GM19239 (cell line): ENCODE measurements at places on chromosomes 5 and 9.

GRCh38 chr5:34756781-34757624, 82.0 kb upstream of the TTC23L start:
- DNase-seq, result no peak

- DNase-seq, result peak; percentile 28
Observed at GRCh38 chr9:77433675-77434445, 214.3 kb downstream of the GNA14 start.

GRCh38 chr5:175335691-175336090, 108.3 kb downstream of the DRD1 start:
- no peak for DNase-seq

DNA sequence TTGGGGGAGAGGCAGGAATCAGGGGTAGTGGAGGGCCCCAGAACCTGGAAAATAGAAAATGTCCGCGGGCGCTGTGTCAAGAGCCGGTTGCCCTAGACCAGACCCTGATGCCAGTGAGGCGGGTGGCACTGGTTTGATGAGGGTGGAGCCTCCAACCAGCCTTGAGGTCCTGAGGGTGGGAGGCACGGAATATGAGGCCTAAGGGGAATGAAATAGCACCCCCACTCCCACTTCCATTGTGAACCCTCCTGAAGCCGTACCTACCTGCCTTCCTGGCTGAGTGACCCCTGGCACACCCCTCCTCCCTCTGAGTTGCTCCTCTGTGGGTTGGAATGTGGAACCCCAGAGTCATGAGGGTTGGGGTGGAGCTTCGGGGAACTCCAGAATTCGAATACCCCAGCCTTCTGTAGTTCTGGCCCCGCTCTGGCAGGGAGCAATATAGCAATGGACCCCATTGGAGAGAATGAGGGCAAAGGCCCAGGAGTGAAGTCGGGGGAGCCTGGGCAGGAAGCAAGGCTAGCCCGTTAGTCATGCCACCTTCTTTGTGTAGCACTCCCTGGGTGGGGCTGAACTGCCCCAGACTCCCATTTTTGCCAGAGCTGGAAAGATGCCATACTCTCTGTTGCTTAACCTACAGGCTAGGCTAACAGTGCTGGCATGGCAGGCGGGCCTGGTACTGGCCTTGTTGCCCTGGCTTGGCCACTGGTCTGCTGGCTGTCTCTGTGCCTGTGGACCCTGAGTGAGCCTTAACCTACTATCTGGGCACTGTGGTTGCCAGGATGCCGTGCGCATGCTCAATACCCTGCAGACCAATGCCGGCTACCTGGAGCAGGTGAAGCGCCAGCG, 1.0 kb downstream of the FPGS start:
- DNase-seq, result peak; percentile 28

GRCh38 chr5:8857051-8857450, 688.8 kb downstream of the SEMA5A start:
- no peak for DNase-seq

GRCh38 chr9:129221233-129221632, 43.2 kb upstream of the IER5L start:
- peak; percentile 23 for DNase-seq

GRCh38 chr9:11946531-11946930, 746.7 kb upstream of the TYRP1 start:
- no peak for DNase-seq

GRCh38 chr5:116695681-116696080, 121.1 kb upstream of the SEMA6A start:
- no peak for DNase-seq

- DNase-seq, result no peak
Observed at GRCh38 chr9:34341659-34342295, 12.4 kb downstream of the NUDT2 start.

- DNase-seq, result no peak
Observed at GRCh38 chr9:36336131-36336907, 63.8 kb downstream of the RNF38 start.

DNA sequence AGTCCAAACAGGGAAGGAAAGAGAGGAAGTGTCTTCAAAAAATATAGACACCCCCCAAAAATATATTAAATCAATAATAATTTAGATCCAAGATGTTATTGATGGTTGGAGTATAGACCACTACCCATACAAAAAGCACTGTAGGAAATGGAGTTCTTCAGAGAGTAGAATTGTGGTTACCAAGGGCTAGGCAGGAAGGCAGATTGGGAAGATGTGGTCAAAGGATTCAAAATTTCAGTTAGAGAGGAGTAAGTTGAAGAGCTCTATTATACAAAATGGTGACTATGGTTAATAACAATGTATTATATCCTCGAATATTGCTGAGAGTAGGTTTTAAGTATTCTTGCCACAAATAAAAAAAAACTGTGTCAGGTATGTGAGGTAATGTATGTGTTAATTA, 149.4 kb downstream of the CWC27 start:
- no peak for DNase-seq

- no peak for DNase-seq
Observed at GRCh38 chr5:68533571-68534084, 318.1 kb downstream of the PIK3R1 start.

GRCh38 chr5:5615569-5615968, 193.1 kb downstream of the ICE1 start:
- no peak for DNase-seq

GRCh38 chr9:109447329-109448076, 50.6 kb downstream of the PTPN3 start:
- no peak for DNase-seq

DNA sequence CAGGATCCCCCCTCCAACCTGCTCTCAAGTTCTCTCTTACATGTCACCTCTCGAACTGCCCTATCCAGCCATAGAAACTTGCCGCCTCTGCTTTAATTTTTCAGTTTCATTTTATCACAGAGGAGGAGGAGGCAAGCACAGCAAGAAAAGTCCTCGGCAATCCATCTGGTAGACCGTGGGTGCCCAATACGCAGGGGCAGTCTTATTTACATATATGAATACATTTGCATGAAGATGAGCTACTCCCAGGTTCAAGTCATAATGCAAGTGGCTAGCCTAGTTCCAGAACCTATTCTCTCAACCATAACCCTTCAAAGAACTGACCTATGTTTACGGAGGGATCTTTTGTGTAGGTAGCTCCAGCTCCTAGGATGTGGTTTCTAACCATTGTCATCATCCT, 223.2 kb upstream of the PANK3 start:
- DNase-seq, result no peak

DNA sequence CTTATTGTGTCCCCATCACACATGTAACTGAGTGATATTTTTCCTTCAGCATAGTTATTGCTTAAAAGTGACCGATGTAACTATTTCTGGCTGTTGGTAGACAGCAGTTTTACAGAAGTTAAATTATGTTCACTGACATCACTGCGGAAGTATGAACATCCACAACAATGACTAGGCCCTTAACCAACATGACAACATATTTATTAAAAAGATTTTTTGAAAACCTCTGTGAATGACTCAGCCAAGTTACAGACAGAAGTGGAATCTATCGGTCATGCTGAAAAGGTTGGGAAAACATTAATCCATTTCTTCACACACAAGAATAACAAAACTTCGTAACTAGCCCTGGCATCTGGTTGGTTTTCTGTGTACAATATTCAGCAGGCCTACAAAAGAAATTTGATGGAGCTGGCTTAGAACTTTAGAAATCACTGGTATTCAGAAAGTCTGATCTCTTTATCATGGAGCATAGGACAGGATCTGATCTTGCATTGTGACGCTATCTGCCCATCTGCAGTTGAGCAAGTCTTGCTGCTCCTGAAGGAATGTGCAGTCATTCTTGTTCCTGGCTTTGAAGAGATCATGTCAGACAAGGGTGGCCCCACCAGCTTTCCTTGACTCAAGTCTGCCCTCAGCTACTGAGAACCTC, 6.5 kb downstream of the GLIS3 start:
- no peak for DNase-seq

- no peak for DNase-seq
Observed at GRCh38 chr9:93181672-93182435, 2.1 kb upstream of the WNK2 start.

GRCh38 chr5:16669776-16670175, 53.0 kb upstream of the RETREG1 start:
- no peak for DNase-seq

GRCh38 chr9:28853477-28853876, 1280.2 kb upstream of the C9orf72 start:
- DNase-seq, result no peak

DNA sequence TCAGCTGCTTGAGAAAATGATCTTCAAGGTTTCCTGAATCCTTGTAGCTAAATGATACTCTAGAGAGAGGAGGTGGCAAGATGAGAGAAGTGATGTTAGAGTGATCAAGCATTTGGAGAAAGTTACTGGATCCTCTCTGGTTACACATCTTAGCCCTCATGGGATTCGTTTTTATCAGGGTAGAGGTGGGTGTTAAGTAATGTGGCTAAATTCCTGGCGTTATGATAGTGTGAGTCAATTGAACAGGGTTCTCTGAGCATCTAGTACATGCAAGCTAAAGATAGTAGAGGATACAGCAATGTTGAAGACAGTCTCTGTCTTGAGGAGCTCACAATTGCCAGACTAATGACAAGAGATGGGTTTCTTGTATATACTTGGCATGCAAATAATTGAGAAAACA, 123.7 kb downstream of the PSD2 start:
- no peak for DNase-seq

DNA sequence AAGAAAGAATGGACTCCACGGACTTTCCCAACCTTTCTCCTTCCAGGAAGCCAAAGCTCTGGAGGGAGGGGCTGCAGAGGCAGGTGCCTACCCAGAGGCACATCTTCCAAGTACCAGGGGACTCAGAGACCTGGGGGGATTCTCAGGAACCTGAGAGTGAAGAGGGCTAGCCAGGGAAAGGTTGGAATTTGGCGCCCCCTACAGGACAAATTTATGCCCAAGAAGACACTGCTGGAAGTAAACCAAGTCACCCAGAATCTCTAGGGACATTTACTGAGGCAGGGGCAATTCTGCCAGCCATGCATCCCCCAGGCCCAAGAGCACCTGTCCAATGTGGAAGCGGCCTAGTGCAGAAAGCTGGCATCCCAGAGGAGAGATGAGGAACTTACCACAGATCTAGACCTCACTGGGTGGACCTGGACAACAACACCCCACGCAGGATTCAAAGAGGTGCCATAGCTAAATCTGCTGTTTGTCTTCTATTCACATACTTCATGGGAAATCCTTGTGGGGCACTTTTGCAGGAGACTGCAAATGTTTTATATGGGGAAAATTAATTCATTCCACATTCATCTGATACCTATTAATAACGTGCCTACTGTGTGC, 25.9 kb upstream of the IDNK start:
- peak; percentile 38 for DNase-seq

DNA sequence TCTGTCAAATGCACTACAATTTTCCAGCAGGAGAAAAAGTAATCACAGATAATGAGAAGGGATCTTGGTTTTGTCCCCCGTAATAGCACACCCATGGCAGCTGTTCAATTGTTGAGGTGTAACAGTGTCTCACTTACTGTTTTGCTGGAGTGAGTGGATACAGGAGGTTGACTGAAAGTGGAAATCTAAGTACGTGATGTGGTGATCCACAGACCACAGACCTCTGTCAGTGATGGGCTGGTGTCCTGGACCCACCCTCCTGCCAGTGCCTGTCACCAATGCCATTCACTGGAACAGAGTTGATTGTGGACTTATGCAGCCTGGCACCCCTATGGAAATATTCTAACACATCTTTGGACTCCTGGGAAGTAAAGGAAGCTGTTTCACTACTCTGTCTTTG, 261.7 kb downstream of the TRPM3 start:
- DNase-seq, result no peak

DNA sequence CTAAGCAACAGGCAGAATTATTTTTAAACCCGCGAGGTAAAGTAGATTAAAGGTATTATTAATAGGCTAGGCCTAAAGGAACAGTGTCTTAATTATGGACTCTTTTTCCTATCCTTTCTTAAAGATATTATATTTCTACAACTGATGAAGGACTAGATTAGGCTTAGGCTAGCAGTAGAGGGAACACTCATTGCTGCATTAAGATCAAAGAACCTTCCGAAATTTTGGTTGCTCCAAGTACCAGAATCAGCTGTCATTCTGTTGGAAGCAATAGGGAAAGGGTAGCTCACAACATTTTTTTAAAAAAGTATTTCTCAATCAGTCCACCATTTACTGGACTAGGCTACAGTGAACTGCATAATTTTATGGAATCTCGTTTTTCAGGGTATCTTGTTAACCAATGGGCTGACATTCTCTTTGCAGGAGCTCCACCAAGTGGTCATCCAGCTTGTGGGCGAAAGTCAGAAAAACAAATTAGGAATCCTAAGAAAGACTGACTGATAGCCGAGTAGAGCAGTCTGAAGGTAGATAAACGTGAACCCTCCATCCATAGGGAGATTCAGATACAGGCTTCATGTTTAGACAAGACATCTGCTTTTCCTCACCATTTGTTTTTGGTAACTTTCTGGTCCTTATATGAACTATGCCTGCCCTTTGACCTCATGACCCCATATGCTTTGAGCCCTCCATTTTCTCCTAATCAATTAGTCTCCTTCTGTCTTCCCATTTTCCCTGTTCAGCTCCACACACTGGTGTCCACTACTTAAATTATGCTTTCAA, 103.6 kb upstream of the CHD1 start:
- DNase-seq, result no peak

DNA sequence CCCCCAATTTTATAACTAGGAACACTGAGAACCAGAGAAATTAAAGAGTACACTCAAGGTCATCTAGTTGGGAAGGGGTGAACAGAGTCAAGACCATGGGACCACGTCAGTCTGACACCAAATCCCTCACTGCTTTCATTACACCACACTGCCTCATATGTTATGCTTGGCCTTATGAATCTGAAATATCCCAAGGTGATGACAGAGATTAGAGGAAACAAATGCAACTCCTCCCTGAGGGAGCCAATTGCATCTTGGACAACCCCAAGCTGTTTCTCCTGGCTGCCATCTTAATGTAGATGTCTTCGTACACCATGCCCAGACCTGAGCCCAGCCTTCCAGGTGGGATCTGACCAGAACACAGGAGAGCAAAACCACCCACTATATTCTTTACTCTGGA, 60.6 kb upstream of the ABCA1 start:
- DNase-seq, result no peak

DNA sequence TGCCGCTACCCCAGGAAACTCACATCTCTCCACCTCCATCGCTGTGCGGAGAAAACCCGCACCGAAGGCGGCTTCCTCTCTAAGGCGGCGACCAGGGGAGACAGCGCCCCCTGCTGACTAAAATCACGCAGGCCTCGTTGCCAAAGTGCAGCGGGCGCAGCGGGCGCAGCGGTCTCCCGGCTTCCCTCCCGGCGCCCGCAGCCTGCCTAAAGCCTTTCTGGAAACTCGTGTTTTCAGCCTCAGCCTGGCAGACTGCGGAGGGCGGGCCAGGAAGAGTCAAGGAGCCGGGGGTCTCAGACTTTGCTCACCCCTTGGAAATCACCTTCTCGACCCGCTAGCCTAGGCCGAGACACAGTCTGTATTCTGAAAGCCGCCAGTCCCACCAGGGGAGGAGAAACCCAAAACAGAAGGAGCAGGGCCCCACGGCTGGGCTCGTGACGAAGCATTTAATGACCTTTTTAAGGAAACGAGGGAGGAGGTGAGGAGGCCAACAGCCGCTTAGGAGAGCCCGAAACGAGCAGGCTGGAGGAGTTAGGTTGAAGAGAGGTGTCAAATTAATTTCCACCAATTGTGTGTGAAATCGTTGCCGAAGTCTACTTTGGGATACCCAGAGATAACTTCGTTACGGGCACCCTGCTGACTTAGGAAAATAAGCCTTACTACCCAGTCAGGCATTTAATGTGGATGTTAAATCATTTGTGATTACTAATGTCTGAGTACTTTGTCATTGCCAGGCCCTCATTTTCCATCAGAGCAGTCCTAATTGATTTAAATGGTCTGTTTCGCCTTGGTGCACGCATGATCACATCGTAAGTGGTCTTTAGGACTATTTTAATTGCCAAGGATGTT, 7.3 kb upstream of the FOXB2 start:
- DNase-seq, result no peak

- DNase-seq, result no peak
Observed at GRCh38 chr9:75985515-75985914, 95.0 kb downstream of the PCSK5 start.

- DNase-seq, result no peak
Observed at GRCh38 chr5:150640311-150641005, at the start of gene SYNPO. SYNPO (plus strand) TSS chr5:150640660; CDS start chr5:150648276, 7,616 bp downstream.
